ENCODE measurements at places on chromosomes 4 and X.

- DNase-seq, result no peak
Observed at GRCh38 chr4:172986114-172986513, 182.5 kb upstream of the GALNT7 start.

DNA sequence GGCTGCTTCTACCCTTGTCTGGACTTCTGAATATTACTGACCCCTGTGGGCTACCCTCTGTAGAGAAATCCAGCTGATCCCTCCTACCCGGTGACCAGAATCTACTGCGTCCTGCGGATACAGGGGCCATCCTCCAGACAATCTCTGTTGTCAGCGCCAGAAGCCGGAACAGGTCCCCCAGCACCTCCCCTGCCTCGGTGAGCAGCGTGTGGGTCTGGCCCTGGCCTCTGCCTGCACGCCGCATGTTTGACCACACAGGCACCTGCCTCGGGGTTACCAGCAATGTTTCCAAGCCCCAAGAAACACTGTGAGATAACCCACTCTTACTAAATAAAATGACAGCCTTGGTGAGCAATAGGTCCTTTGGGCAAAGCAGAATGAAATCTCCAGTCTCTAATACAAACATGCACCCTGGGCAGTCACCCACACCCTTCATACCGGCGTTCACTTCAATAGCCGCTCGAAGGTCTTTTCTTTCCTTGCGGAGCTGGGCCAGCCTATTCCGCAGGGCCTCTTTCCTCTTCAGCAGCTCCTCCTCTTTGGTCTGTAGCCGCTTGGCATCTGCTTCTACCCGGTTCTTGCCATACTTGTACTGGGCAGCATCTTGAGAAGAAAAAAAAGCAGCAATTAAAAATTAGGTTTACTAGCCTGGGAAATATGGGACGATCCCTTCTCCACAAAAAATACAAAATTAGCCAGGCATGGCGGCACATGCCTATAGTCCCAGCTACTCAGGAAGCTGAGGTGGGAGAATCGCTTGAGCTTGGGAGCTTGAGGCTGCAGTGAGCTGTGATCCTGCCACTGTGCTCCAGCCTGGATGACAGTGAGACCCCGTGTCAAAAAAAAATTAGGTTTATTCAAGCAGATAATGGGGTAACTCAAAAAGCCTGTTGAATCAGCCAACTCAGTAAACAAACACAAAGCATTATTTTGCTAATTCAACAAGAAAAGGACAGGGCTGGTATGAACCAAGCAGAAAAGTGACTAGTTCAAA is 165.1 kb downstream of the AFAP1 start:
- DNase-seq, result no peak

DNA sequence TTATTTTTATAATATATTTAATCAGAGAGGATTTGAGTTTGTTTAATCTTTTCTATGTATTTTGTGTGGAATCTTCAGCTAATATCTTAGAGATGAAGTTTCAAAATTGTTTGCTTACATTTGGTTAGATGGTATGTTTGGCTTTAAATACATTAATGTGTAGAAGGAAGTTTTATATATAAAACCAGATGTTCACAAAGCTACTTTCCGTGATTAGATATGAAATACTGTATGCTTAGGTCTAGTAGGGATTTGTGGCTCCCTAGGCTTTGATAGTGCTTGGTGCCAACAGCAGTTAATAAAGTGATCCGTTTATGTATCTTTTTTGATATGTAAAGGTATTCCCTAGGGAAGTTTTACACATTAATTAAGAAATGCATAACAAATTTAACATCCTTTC is 223.0 kb downstream of the ARHGAP10 start:
- DNase-seq, result no peak

DNA sequence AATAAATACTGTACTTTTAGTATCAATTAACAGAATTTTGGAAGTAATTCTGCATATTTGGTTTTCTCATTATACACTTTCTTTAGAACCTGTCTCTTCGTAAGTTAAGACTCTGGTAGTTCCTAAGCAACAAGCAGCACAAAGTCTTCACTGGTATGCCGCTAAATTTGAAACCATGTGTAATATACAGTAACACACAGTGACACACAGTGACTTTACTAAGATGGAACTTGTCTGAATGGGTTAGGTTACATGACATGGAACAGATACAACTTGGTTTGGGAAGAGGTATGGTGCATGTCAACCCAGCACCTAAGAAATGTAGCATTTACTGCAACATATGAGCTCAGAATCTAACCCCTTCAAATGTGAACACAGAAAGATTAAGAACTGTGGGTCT is 83.5 kb upstream of the PRSS48 start:
- DNase-seq, result no peak

- DNase-seq, result no peak
Observed at GRCh38 chrX:132948648-132949260, 9.7 kb downstream of the HS6ST2 start.

Data from smooth muscle cell of the brain vasculature (primary cell).